Type B pancreatic cell (in vitro differentiated cells): ENCODE measurements at places on chromosomes 1 and 21. TPM values are rescaled to one million over a fixed set of nuclear protein-coding genes. Genes with fewer than 3 reads are reported as not detected.

Gene PADI1
- total RNA-seq, result 21.2 and 35.5 TPM in 2 replicates

Gene FAM151A
- total RNA-seq, result 0.39 and 5.8 TPM in 2 replicates

Gene SIPA1L2
- 35.6 and 45.6 TPM in 2 replicates for total RNA-seq

Gene TCEA3
- 8.8 and 9.2 TPM in 2 replicates for total RNA-seq

Gene FAM110D
- 0.38 and 1.4 TPM in 2 replicates for total RNA-seq

Gene KRTAP13-2
- not detected in 2 replicates for total RNA-seq

Gene OR13G1
- total RNA-seq, result not detected in 2 replicates

Gene PPM1J
- total RNA-seq, result 2.5 and 2.6 TPM in 2 replicates

Gene C1orf141
- not detected in 2 replicates for total RNA-seq

GRCh38 chr1:9145021-9145668, 16.2 kb upstream of the GPR157 start:
- DNase-seq, result no peak

DNA sequence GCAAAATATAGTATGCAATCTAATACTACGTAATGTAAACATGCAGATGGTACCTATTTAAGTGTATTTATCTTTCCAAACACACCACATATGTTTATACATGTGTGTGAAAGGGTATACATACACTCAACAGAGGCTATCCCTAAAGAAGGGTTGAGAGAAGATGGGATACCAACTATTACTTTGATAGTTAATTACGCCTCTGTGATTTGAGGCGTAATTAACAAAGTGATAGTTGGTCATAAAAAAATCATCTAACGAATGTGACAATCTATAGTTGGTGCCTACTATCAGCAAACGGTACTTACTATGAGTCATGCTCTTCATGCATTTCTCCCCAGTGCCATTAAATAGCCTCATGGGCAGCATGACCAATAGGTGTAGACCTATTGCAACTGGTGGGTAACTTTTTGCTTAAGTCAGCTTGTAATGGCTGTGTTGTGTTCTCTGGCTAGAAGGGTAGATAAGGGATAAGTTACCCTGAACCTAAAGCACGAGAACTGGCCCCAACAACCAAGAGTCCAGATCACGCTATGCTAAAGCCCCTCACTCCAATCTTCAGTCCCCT, 15.3 kb downstream of the RCAN1 start:
- no peak for DNase-seq

GRCh38 chr1:234062166-234062565, 157.7 kb downstream of the SLC35F3 start:
- no peak for DNase-seq

GRCh38 chr1:165853528-165854075, 26.2 kb downstream of the UCK2 start:
- DNase-seq, result no peak

DNA sequence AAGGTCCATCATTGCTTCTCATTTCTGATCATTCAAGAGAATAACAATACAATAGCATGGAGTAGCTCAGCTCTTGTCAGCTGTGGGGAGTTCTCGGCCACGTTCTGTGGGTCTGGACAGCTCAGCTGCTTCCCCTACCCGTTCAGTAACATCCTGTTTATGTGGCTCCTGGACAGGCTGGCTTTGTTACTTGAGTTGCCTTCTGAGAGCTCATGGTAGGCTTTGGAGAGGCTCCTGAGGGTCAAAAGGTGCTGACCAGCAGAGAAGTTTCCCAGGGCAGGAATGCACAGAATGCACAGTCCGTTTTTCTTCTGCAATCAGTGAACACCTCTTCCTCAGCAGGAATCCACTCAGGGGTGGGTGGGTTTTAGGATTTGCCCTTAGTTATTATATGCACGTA, 36.0 kb downstream of the KAZN start:
- DNase-seq, result no peak

- no peak for DNase-seq
These were observed 543 bp upstream of the MARK1 start for GRCh38 chr1:220527279-220527907.
